ENCODE measurements at places on chromosomes 2 and 18.
A peak's percentile ranks its signal among the peaks of the same experiment; 100 is the strongest.

DNA sequence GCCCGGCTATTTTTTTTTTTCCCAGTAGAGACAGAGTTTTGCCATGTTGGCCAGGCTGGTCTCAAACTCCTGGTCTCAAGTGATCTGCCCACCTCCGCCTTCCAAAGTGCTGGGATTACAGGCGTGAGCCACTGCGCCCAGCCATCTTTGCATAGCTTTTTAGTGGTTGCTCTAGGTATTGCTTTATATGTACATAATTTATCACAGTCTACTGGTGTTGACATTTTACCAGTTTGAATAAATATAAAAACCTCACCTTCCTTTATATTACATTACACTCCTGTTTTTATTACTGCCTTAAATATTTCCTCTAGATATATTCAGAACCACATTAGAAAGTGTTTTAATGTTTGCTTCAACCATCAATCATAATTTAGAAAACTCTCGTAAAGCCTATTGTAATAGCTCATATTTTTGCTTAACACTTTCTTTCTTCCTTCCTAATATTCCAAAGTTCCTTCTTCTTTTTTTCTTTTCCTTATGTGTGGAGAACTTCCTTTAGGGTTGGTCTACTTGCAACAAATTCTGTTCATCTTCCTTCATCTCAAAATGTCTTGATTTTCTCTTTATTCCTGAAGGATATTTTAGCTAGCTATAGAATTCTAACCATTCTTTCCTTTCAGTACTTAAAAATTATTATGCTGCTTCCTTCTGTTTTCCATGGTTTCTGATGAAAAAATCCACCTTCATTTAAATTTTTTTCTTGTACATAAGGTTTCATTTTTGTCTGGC is 82.2 kb upstream of the DAPL1 start:
- DNase-seq = no peak

DNA sequence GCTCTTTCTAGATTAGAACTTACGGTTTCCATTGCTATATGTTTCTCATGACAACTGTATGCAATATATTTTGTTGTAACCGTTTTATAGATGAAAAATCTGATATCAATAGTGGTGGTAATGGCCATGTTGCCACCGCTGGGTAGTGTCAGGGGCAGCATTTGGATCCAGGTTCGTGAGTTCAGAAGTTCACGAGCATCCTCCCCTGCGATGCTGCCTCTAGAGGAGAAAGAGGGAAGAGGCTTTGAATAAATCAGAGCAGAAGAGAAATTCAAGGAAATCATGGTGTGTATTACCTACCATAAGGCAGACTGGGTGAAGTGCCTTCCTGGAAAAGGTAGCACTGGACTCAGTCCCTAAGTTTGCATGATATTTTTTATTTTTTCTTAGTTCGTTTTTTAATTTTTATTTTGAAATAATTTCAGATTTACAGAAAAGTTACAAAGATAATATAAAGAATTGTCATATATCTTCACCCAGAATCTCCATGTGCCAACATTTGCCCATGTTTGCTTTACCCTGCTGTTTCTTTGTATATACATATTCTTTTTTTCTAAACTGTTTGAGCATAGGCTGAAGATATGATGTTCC is 3.3 kb upstream of the ZBTB7C start:
- DNase-seq = peak; percentile 66

- DNase-seq = no peak
These were observed 83.3 kb upstream of the APCDD1 start for GRCh38 chr18:10371165-10371564.

- peak; percentile 88 for DNase-seq
These were observed 403 bp downstream of the TMEM127 start for GRCh38 chr2:96265349-96265839.

DNA sequence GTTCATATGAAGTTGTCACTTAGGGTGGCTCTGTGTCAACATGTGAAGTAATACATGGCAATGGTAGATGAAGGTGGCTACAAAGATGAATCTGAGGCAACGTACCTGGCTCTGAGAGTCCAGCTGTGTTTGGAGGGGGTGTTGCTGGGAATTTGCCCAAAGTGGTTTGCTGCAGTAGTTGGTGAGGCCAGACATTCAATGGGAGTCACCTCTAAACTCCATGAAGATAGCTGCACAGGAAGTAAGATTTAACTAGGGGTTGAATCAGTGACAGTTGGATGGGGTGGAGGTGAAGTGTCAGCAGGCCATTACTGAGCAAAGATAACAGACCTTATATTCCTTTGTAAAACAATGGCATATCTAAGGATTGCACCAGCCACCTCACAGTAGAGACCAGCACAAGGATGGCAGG is 71.8 kb downstream of the NUP35 start:
- no peak for DNase-seq

DNA sequence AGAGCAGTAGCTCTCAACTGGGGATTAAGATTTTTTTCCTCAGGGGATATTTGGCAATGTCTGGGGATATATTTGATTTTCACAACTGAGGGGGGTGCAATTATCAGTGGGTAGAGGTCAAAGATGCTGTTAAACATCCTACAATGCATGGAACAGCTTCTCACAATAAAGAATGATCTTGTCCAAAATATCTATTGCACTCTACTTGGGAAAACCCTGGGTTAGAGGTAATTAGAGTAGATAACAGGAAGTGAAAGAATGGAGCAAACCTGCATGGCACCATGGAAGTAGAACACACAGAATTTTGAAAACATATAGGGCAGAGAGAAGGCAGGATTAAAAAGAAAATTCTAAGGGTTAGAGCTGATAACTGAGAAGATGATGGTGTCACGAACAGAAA is 26.4 kb upstream of the PPM1B start:
- DNase-seq = no peak
